Activated naive CD4-positive, alpha-beta T cell (primary cell): ENCODE measurements at places on chromosomes 16 and 17.

- no peak for DNase-seq
These were observed 40.0 kb upstream of the ABCA10 start for GRCh38 chr17:69268543-69269014.

GRCh38 chr16:15880434-15881308, 7.7 kb downstream of the CEP20 start:
- no peak for DNase-seq

GRCh38 chr17:39757176-39757662, 19.5 kb downstream of the GRB7 start:
- DNase-seq = no peak

DNA sequence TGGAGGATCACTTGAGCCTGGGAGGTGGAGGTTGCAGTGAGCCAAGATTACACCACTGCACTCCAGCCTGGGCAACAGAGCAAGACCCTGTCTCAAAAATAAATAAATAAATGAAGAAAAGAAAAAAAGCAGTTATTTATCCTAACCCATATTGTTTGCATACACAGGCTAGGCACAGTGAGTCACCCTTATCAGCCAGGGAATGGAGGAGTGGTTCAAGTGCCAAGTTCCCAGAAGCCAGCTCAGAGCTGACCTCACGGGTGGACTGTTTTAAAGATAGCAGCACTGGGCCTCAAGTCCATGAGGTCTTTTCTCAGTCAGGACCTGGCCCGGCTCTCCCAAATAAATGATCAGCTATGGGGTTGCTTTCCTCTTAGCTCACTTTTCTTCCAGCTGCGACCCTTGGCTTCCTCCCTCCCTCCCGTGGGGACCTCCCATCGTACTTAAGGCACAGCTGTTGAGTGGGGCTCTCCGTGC, 22.6 kb upstream of the MGAT5B start:
- DNase-seq = no peak

- no peak for DNase-seq
These were observed 48.5 kb downstream of the TIMM22 start for GRCh38 chr17:1045456-1045855.

DNA sequence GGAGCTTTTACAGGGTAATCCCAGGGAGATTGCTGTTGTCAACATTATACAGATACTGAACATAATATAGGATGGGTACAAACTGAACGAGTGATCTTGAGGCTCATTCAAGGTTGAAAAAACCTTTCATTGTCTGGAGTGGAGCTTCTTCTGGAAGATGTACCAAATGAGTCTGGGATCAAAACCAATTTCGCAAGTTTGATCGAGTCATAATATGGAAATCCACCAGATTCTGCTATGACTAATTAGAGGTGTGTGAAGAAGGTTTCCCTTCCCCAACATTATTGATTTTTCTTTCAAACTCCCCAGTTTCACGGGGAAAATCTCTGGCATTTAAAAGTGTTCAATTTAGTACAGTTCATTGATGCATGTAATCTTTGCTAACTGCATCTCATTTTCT, 324.1 kb downstream of the ZFHX3 start:
- no peak for DNase-seq

GRCh38 chr17:33560165-33560564, 267.1 kb upstream of the ASIC2 start:
- no peak for DNase-seq

GRCh38 chr16:14371778-14372431, 258.2 kb downstream of the PARN start:
- no peak for DNase-seq

GRCh38 chr16:86363057-86363490, 147.3 kb upstream of the FOXF1 start:
- no peak for DNase-seq

GRCh38 chr17:28717578-28718332, at the start of gene RAB34:
RAB34 (minus strand) TSS chr17:28717868; CDS start chr17:28717266, 602 bp downstream.
- DNase-seq = no peak

DNA sequence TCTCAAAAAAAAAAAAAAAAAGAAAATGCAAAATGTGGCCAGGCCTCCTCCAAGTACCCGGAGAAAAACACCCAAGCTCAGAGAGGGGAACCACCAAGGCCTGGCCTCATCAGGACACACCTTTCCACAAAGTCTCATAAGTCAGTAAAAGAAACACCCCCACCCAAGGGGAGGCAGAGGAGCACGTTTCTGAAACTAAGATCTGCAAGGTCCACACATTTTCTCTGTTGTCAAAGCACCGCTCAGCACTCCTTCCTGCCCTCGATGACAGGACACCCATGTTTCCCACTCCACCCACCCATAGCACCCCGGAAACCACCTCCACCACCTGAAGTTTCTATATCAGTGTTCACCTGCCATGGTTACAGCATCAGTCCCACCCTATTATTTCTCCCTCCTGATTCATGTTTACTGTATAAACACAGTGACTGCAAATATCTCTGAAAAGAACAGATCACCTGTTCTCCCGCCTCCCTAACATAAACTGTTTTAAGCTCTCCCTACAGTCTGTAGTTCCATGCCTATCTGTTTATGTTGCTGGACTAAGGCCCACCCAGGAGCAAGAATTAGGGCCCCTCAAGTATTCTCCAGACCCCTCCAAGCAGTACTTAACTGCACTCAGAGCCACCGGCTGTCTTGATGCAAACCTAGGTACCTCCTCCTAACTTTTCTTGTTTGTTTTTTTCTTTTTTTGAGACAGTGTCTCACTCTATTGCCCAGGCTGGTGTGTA, 2.0 kb downstream of the CORO7 start:
- no peak for DNase-seq

- no peak for DNase-seq
These were observed 17.8 kb downstream of the PLLP start for GRCh38 chr16:57266531-57267260.

- DNase-seq = no peak
These were observed 16.4 kb upstream of the CCL23 start for GRCh38 chr17:36034127-36034526.

- no peak for DNase-seq
These were observed 339.8 kb upstream of the PSMD7 start for GRCh38 chr16:73956587-73957494.

DNA sequence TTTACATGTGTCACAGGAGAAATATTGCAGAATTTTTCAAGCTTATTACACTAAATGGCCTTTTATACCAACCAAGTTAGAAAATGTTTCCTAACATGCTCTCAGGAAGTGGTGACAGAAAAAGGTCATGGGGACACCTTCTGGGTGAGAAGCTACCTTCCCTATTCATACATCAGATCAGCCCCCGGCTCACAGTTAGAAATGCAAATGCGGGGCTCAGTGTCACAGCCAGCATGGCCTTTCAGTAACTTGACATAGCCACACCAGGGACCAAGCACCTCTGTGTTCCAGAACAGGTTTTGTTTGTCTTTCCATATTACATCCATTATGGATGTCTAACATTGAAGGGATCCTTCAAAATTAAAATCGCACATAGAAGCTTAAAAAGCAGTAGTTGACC, 59.5 kb downstream of the CHD9NB start:
- no peak for DNase-seq

DNA sequence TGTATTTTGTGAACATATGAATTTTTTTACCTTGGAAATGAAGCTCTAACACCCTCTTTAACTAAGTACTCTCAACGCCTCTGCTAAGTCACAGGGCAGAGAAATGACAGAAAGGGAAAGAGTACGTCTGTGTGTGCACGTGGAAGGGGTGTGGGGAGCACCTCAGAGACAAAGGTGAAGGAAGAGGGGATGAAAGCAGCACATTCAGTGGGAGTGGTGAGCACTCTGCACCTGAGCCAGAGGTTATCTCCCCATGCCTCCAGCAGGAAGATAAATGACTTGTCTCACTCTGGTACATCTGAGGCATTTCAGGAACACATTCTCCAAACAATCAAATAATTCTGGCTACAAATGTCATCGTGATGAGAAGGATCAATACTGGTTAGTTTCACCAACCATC, 15.0 kb downstream of the GNA13 start:
- DNase-seq = no peak

DNA sequence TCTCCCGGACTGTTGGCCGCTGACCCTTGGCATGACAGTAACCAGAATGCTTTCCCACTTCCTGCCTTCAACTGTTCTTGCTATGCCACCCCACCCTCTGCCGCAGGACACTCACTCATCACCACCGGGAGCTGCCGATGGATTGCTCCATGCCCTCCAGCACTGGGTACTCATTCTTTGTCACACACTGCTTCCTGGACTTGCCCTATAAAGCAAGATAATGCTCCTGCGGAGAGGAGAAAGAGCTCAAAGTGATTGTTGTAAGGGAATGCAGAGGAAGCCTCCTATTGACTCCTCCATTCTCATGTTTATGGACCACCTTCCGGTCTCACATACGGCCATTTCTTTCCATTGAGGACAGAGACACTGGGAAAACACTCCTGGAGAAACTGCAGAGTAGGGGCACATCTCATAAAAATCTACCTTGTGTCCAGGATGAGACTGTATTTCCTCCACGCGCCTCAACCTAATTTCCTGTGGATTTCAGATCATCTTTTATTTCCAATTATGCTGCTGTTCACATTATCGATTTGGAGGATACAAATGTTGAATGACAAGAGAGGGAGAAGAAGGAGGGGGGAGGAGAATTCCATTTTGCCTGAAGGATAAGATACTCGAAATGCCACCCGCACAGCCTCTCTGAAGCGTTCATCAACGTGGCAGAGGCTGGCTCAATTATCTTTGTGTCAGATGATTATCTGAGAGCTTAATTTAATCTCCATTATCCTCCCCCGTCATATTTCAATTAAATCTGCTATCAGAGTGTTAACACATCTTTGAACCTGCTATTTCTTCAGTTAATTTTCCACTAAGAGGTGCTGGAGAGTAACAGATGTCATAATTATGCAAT, 486.1 kb upstream of the SALL1 start:
- no peak for DNase-seq

DNA sequence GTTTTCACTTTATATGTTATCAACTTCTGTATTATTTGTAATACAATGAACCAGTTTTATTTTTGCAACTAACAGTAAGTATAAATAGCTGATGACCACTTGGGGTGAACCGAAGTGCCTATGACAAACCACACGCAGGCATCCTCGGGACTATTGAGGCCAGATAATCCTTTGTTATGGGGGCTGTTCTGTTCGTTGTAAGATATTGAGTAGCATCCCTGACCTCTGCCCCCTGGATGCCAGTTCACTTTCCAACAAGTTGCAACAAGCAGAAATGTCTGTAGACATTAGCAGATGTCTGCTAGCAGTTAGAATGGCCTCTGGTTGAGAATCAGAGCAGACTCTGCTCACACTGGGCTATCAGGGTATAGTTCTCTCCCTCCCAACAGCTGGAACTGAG, 277.0 kb downstream of the WWOX start:
- no peak for DNase-seq

GRCh38 chr16:11977376-11978041, 975 bp downstream of the SNX29 start:
- no peak for DNase-seq

DNA sequence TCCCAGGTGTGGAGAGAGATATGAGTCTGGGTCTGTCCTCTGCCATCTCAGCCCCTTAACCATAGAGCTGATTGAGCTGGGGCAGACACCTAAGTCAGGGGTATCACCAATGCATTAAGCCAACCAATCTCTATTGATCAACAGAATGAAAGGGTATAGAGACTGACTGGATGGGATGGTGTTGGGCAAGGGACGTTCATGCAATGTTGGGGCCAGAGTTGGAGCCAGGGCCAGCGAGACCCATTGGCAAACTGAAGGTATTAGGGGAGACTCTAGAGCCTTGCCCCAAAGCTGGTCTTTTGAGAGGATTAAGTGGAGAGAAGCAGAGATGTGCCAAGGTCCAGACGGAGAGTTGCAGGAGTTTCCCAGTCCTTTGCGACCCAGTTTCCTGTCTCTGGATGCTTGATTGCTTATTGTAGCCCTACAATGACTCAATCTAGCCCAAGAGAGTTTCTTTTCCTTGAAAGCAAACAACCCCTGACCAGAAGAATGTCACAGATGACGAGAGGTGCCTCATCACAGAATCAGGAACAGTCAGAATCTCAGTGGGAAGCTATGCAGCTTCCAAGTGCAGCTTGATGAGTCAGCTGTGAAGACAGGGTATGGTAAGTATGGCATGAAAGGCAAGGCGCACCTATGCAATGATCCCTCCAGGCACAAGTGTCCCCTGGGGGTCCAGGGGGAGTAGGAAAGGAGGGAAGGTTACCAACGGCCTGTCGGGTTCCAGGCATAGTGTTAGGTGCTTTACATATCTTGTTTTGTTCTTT, 137.2 kb downstream of the UTP18 start:
- DNase-seq = no peak

DNA sequence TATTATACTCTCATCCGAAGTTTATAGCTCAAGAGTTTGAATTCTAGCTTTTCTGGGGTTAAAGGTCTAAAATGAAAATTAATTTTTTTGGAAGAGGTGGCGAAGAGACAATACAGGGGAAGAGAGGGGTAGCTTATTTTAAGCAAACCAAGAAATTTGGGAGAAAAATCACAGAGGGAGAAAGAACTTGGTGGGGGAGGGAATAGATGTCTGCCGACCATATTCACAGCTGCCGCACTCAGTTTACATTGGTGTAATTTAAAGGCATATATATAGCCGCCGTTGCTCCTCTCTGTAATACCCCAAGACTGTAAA, 6.5 kb upstream of the ZFHX3 start:
- no peak for DNase-seq

GRCh38 chr17:9195961-9196670, 174.8 kb downstream of the NTN1 start:
- no peak for DNase-seq

DNA sequence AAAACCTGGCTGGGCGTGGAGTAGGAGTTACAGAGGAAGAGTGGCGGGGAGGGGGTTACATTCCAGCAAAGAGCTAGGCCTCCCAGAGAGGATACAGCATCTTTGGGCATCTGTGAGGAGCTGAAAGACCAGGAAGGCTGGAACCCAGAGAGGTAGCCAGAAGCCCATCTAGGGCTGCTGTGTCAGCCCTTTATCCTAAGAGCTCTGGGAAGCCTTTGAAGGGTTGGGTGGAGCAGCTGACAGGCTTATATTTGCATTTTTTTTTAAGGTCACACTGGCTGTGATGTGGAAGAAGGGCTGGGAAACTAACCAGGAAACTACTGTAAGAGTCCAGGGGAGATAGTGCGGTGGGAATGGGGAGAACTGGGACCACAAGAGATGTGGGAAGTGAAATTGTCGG, 6.8 kb upstream of the CNOT1 start:
- no peak for DNase-seq

GRCh38 chr16:29698484-29699323, 19.7 kb downstream of the QPRT start:
- DNase-seq = no peak
